Muscle of back (tissue), 13 donors: ENCODE measurements at places on chromosomes 5 and 9. TPM values are rescaled to one million over a fixed set of nuclear protein-coding genes. Genes with fewer than 3 reads are reported as not detected.
A peak's percentile ranks its signal among the peaks of the same experiment; 100 is the strongest.

Gene CAAP1
- 15.2 TPM for polyA plus RNA-seq

Gene PCDHA12
- polyA plus RNA-seq: 0.09 TPM

Gene FXN
- 13.8 TPM for polyA plus RNA-seq

DNA sequence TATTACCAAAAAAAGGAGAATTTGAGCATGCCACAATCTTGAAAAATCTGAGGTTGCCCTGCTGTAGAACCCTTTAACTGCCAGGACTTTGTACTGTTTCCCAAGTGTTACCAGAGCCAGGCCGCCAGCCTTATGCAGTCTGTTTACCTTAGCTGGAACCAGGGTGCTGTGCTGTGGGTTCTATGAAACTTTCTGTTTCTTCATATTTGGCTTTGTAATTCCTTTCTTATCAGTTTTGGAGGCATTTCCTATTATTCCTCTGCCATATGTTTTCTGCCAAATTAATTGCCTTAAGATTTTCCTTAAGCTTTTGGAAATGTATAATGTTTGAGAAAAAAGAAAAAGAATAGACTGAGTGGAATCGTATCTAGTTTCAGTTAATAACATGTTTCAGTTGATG is 2.1 kb downstream of the S1PR3 start:
- DNase-seq: no peak

GRCh38 chr5:143233031-143233430 is 170.5 kb downstream of the NR3C1 start:
- DNase-seq: no peak

- DNase-seq: no peak
Observed at GRCh38 chr9:113656771-113657670, 193.5 kb downstream of the RGS3 start.

GRCh38 chr5:66224274-66224673 is 80.2 kb downstream of the SREK1 start:
- DNase-seq: no peak

GRCh38 chr9:3525836-3526164 is at the start of gene RFX3:
TSS of gene RFX3 (minus strand) at chr9:3526001. CDS start at chr9:3395588, 130,413 bp downstream.
- DNase-seq: peak; percentile 96

DNA sequence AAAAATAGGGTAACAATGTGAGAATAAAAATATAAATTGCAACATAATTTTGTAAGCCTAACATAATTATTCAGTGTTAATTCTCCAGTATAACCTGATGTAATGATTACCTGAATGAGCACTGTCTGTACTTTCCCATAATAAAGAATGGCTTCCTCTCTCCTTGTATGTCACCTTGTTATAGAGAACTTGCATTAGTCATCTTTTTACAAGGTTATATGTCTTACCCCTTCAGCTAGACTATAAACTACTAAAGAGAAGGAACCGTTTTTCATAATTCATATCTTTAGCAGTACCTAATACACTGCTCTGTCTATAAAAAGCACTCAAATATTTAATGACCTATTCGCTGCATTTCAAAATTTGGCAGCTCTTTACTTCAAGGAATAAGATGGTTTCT is 19.8 kb downstream of the STRBP start:
- DNase-seq: no peak

GRCh38 chr5:17916446-17916845 is 282.2 kb downstream of the TAF11L14 start:
- no peak for DNase-seq

DNA sequence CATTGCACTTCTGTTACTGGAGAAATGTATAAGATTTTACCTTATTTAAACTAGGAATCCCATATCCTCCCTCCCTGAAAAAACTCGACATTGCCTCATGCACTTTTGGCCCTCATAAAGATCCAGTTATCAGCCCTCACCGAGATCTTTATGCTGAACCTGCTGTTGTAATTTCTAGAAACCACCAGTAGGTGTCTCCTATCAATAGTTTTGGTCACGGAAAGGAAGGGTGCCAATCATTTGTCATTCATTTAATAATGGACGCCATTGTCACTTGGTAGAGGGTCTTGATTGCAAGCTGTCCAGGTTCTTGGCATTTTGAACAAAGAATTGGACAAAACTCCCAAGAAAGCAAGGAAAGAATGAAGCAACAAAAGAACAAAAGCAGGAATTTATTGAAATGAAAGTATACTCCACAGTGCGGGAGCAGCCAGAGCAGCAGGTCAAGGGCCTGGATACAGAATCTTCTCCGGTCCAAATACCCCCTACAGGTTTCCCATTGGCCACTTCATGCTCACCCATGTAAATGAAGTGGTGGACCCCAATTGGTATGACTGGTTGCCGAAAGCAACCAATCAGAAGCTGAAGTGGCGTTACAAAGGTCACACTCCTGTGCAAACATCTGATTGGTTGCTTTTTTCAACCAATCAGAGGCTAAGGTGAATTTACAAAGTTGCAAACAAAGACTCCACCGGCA is 524.3 kb downstream of the PSAT1 start:
- peak; percentile 25 for DNase-seq
